ENCODE measurements at places on chromosomes 3 and 15. TPM values are rescaled to one million over a fixed set of nuclear protein-coding genes. Genes with fewer than 3 reads are reported as not detected.
A peak's percentile ranks its signal among the peaks of the same experiment; 100 is the strongest.

DNA sequence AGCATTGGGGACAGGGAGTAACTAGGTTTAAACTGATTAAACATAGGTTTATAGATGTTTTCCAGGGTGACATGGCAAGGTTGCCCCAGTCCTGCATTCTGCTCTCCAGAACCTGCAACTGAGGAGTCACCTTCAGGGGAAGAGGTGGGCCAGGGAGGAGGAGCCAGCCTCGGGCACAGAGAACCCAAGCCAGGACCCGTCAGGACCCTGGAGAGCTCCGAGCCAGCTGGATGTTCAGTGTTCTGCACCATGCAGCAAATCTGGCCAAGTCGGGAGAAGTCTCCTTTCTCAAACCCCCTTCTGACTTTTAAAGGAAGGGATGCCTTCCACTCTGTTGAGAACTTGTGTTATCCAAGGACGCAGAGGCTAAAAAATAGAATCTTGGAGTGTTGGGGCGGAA lies 62.1 kb upstream of the SLC6A11 start:
- peak; percentile 85 for DNase-seq

DNA sequence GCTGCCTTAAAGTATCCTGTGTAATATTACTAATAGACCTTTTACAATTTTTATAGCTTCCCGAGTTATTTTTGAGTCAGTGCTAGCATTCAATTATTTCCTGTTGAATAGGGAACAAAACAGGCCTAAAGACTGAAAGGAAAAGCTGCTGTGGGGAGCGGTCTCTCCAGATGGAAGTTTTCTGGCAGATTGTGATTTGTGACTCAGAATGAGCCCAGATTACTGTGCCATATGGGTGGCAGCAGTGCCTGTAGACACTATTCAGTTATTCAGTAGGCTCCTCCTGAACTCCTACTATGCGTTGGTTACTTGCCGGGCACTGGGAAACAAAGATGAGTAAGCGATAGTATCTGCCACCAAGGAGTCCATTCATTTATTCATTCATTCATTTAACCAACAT lies 211.8 kb downstream of the CHST2 start:
- no peak for DNase-seq

GRCh38 chr15:101119181-101119580 lies 132.7 kb downstream of the CHSY1 start:
- no peak for DNase-seq

Gene PIERCE2
- total RNA-seq = 2.7 TPM

Gene CILP
- total RNA-seq = 2.3 TPM
